ENCODE measurements at places on chromosomes 7 and 10.

DNA sequence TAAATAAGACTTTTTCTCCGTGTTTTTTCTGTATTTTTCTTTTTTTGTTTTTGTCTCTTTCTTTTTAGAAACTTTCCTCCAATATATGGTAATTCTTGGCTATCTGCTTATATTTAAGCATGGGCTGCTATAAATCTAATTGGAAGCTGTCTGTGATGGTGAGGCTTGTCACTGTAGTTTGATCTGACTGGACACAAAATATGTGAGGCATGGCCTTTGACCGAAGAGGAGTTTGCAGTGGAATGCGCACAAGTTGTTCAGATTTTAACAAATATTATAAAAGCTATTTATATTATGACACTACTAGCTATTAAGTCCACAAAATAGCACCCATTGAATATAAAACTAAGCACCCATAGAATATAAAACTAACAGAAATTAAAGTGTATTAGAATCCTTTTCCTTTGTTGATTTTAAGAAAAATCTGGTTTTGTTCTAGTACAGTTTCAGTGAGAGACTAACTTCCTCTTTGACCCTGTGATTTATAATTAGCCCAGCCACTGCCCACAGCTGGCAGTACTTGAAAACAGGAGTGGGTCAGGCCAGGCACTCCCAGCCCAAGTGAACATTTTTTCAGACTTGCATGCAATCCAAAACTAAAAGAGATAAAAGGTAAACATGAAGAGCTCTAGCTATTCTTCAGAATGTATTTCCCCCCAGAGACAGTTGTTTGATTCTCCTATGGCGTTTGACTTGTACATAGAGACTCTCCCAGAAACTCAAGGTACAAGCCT is 69.9 kb upstream of the FGL2 start:
- no peak for DNase-seq

DNA sequence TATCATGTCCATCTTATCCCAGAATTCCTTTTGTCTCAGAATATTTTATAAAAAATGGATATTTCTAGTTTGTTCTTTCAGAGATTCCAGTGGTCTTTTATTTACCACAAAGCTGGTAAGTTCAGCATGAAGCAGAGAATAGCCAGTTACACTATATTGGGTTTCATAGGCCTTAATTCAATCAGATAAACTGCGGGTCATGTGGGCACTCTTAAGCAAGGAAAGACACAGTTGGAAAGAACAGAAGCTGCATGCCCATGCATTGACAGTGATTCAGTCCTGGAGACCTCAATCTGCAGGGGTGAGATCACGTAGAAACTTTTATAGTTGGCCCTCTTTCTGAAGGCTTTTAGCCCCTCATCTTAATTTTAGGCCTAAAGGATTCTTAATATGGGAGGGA is 281.3 kb upstream of the IGFBP3 start:
- DNase-seq = no peak

- no peak for DNase-seq
These were observed 100.6 kb downstream of the ARHGAP22 start for GRCh38 chr10:48504141-48504885.

DNA sequence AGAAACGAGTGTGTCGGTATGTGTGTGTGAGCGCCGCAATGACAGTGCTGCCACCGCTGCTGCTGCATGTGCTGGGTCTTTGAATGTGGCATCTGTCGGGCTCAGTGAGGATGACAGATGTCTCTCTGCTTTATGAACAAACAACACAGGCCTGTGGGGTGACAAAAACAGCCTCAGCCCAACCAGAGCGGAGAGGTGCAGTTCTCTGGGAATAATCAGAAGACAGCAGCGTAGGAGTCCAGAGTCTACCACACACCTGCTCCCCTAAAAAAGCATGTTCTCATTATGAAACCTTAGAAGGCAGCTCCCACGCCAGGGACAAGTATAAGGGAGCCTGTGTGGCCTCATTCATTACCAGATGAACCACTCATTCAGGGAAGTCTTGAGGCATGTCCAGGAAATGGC is 278.3 kb downstream of the KCNMA1 start:
- no peak for DNase-seq

DNA sequence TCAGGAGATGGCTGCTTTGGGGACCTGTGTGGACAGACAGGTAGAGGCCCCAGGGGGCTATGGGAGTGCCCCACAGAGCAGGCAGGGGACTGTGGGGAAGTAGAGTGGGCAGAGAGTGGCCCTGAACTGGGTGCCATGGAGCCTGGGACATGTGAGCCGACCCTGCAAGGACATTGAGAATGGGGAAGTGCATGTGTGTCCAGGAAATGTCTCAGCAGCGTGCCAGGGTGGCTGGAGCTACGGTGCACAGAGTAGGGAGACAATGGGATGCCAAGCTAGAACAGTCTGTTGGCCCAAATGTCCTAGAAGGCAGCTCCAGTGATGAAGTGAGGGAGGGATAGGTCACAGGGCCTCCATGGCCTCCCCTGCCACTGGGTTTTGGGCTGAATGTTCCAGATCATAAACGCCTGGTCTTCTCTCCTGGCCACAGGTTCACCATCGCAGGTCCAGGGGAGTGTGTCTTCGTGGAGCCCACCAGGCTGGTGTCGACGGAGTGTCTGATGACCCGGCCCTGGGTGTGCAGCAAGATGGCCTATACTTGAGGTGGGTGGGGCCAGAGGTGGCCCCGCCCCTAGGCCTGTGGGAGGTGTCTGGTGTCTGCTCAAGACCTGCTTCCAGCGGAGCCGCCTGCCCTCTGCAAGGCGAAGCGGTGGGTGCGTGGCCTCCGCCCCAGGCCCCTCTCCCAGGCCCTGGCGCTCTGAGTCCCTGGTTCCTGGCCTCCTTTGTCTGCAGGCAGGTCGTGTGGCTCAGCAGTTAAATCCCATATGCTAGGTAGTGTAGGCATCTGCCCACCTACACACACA is 20.5 kb downstream of the CLEC2L start:
- DNase-seq = no peak

GRCh38 chr7:42690794-42691639 is 220.9 kb downstream of the C7orf25 start:
- peak; percentile 44 for DNase-seq

DNA sequence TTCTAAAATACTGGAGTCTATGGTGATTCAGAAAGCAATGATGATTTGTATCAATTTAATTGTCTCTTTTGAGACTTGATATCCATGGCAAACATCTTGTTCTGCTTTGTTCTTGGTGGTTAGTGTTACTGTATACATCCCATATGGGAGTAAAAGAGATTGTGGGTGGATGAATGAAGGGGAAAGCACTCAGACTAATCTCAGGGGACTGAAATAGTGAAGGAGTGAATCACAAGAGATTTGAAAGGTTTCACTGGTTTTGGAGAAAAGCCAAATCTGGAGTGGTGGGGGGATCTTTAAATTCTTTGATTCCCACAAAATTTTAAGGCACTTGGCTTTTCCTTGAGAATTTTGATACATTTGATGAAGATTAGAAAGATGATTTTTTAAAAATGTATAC is 369.4 kb downstream of the INHBA start:
- peak; percentile 23 for DNase-seq

GRCh38 chr7:70131817-70132216 is 533.5 kb downstream of the AUTS2 start:
- no peak for DNase-seq

- no peak for DNase-seq
These were observed 157.9 kb upstream of the CSTF2T start for GRCh38 chr10:51857305-51857704.

- no peak for DNase-seq
These were observed 16.0 kb downstream of the AFAP1L2 start for GRCh38 chr10:114388275-114388674.

DNA sequence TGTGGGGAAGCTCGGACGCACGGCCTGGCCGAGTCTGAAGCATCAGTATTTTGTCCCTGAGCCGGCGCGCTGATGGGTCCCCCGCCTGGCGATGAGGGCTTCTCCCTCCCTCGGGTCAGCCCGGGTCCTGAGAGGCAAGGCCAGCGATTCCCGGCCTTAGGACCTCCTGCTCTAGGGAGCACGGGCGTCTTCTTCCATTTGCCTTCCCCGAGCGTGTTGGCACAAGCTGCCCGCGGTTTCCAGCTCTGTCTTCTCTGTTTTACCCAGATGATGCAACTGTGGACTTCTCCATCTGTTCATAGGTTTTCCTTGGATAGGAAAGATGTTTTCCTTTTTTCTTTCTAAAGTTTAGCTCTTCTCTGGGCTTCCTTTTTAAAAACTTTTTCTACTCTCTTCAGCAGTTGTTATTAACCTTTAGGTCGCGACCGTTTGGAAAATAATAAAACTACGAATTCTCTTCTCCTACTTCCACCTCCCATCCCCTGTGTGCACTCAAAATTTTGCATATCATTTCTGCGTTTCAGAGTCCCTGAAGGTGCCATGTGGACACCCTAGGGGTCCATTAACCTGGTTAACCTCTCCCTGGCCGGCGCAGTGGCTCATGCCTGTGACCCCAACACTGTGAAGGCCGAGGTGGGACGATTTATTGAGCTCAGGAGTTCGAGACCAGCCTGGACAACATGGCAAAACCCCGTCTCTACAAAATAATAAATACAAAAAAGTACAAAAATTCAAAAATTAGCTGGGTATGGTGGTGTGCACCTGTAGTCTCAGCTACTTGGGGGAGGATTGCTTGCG is 1.4 kb upstream of the SLC25A28 start:
- DNase-seq = peak; percentile 21

DNA sequence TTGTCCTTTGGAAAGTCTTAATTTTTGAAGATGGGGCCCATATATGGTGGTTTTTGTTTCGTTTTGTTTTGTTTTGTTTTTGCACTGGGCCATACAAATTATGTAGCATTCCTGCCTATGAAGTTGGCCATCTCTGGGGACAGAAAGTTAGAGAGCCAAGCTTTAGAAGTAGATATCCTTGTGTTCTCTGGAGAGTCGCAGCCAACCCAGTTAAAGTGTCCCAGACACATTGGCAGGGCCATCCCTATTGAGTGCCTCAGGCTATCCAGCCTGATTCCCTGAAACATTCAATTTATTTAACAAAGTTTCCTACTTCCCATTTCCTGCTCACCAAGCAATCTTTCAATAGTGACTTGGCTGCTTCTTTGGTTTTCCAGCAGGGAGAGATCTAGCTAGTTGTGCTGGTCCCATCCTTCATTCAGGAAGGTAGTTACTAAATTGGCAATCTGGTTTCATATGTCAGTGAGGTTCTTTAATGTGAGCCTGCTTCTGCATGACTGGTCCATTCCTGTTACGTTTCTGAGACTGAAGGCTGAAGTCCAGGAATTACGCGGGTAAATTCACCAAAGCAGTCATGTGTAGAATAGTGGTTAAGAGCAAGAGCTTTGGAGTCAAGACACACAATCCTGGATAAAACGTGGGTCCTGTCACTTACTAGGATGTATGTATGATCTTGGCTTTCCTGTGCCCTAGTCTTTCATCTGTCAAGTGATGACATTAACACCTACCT is 49.3 kb upstream of the HBP1 start:
- DNase-seq = no peak

DNA sequence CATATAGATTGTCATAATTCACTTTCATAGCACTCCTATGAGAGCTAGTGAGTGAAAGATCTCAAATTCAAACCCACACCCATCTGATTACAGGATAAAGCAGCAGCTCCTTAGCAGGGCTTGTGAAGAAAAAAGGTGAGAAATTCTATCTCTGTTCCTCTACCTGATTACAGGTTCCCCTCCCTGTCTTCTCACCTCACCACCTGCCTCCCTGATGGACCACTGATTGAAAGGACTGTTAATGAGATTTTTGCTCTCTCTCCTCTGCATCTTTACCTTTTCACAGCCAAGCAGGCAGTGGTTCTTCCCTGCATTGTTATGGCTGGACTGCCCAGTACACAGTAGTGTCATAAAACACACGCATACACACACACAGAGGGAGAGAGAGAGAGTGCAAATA is 228.5 kb downstream of the MTERF1 start:
- no peak for DNase-seq

DNA sequence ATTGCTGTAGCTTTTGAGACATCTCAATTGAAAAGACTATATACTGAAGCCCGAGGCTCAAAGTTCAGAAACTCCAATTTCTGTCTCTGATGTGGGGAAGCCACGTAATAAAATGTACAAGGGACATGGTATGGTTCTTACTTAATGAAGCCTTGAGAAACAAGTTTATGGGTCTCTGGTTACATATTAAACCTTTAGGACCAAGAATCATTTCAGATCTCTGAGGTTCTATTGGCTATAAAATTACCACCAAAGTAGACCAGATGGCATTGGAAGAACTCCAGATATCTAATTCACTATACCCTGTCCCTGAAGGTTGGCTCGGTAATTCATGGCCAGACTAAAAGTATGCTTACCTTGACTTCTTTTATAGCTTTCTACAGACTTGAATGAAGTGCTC is 23.7 kb downstream of the STAMBPL1 start:
- DNase-seq = no peak

GRCh38 chr7:71429083-71429482 is 297.1 kb downstream of the GALNT17 start:
- no peak for DNase-seq

GRCh38 chr7:24779283-24779655 is 22.0 kb upstream of the GSDME start:
- no peak for DNase-seq

GRCh38 chr10:114100848-114101741 is 57.4 kb downstream of the ADRB1 start:
- DNase-seq = peak; percentile 2

- DNase-seq = no peak
These were observed 3.1 kb upstream of the NKX2-3 start for GRCh38 chr10:99529591-99530107.

DNA sequence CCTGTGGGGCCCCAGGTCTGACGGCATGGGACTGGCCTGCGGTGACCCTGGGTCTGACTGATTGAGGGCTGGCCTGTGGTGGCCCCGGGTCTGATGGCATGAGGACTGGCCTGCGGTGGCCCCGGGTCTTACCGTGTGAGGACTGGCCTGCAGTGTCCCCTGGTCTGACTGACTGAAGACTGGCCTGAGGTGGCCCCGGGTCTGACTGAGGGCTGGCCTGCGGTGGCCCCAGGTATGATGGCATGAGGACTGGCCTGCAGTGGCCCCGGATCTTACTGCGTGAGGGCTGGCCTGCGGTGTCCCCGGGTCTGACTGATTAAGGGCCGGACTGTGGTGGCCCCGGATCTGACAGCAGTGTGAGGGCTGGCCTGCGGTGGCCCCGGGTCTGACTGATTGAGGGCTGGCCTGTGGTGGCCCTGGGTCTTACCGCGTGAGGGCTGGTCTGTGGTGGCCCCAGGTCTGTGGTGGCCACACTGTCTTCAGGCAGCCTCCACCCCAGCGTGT is 10.9 kb downstream of the JAKMIP3 start:
- DNase-seq = no peak

GRCh38 chr7:23332910-23333612 is 33.9 kb downstream of the MALSU1 start:
- DNase-seq = no peak

DNA sequence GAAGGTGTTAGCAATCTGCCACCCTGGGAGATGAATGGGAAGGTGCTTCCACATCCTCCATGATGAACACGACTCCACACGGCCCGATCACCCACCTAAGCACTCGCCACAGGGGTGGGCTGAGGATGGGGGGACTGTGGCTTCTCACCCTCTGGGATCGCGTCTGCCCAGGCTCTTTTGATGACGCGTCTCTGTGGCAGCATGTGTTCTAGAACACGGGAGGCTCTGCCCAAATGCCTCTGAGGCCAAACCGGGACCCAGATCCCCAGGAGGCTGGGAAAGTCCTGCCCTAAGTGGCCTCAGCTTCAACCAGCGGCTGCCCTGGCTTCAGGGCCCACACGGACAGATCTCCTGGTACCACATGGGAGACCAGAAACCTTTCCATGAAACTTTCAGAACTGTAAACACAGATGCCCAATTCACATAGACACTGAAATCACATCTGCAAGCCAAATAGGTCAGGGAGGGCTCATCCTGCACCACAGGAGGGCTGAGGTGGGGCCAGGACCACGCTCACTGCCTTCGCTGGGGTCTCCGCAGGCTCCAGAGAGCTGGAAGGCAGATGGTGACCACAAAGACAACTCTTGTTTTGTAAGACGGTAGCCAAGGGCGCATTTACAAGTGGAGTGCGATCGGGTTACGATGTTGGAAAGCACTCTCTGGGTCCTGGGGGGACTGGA is 200.6 kb downstream of the PTPRN2 start:
- no peak for DNase-seq
